ENCODE measurements at places on chromosomes 13 and 19.
A peak's percentile ranks its signal among the peaks of the same experiment; 100 is the strongest.

DNA sequence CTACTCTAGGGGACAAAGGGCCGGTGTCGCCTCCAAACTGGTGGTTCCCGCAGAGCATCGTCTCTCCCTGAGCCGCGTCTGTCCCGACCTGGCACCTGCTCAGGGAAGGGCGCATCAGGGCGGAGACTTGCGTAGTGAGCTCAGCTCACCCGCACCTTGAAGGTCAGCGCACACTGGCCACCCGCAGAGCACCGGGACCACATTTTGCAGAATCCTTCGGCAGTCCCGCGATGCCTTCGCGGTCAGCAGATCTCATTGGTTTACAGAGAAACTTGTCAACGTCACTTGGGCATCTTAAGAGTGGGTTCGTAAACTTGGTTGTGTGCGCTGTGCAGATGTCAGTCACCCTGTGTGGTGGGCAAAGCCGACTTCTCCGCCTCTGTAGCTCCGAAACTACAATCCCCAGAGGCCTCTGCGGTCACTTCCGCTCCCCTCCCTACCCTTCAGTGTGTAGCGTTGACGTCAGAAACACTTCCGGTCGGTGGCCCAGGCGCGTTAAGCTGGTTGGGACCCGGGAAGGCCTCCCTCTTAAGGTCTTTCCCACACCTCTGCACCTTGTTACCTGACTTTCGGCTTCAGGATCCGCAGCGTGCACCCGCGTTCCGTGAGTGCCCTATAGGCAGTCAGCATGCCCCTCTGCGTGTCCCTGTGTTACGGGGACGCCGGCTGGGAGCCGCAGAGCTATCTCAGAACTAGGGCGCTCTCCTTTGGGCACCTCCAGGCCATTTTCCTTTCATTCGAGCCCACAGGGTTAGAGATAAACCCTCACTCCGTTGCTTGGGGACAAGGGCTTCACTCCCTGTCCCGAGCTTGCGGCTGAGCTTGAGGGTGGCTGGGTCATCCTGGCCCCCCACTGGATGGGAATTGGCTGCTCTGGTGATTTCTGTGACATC is 36.5 kb upstream of the ZNF527 start:
- DNase-seq, result peak; percentile 43

DNA sequence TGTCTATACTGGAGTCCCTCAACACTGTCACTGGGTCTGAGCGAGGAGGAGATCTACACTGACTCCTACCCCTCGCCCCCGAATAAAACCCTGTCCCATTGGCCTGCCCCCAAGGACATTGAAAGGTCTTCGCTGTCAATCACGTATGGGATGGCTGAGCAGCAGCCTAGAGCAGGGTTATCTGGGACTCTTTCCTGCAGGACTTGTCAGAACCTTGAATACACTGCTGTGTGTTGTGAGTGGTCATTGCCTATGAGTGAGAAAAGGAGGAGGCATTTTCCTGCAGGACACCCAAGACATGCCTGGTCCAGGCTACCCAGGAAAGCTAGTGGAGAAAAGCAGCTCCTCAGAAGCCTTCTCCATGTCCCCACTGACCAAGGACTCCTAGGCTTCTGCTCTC is 9.6 kb downstream of the PVR start:
- DNase-seq, result no peak

- no peak for DNase-seq
These were observed 98.2 kb downstream of the ZNF429 start for GRCh38 chr19:21603431-21604231.

DNA sequence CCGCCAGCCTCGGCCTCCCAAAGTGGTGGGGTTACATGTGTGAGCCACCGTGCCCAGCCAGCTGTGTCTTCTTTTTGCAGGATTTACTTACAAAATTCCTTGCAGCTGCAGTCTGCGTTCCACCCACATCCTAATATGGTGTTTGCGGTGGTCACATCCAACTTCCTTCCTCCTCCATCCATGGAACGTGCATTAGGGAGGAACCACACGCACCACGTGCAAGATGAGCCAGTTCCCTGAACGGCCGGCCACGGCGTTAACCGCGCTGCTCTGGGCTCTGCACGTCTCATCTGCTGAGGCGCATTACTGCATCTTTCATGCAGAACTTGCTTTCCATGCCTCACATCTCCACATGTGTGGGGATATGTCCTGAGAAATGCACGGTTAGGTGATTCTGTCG is 13.0 kb upstream of the SIGLEC11 start:
- no peak for DNase-seq

DNA sequence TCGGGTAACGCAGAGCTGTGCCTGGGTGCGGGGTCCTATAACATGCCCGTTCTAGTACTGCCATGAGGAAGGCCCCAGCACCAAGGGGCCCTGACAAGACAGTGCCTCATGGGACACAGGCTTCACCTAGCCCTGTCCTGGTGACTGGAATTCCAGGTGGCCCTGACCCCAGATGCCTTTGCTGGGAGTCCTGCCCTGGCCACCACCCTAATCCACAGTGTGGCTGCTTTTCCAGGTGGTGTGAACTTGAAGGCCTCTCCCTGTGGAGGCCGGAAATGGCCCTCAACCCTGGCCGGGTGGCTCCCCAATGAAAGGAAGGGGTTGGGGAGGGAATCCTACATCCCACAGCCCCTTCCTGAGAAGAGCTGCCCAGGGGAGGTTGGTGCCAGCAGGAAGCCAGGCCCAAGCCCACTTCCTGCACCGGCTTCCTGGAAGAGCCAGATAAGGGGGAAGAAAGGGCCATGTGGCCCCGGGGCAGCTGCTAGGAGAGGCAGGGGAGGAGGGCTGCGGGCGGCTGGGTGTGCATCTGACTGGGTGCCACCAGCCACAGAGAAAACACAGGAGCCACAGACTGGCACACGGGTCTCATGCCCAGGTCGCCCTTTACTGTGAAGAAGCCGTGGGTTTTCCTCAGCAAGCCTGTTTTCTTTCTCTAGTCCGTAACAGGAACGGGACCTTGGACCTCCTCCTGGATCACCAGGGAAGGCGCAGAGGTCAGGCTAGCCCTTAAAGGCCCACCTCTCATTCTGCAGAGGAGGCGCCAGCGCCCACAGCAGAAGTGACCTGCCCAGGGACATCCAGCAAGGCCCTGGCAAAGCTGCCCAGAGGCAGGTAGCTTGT is 4.7 kb downstream of the LSM4 start:
- no peak for DNase-seq

Data from NCI-H187 (cell line).